KG1 (cell line): ENCODE measurements at places on chromosomes 4 and X.

DNA sequence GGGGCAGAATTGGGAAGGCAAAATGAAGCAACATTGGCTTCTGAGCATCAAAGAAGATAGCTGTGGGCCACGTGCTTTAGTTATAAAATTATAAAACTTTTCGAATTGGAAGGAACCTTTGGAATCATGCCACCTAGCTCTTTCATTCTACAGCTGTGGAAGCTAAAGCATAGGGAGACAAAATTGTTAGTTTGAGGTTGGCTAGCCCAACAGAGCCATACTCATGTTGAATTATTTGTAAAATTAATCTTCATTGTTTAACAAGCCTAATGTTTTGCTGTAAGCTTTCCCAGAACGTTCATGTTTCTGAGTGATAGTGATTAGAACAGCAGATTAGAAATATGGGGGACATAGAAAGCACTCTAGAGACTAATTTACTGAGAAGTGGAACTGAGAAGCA, 35.9 kb downstream of the HHIP start:
- DNase-seq, result no peak

DNA sequence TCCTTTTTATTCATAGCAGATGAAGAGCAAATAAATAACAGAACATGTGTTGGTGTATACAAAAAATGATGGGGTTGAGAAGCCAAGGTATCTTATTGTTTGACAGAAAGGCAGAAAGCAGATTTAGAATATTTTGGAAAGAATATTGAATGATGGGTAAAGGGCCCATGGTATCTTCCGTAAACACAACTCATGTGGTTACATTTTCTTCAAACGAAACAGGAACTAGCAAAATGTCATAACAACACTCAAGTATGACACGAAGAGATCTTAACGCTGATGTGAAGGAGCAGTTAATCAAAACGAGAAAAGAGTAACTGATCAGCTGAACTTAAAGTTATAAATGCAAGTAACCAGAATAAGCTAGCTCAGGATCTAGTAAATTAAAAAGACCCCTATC, 195.7 kb upstream of the GK2 start:
- DNase-seq, result no peak

- no peak for DNase-seq
Observed at GRCh38 chr4:19721587-19721986, 530.1 kb upstream of the SLIT2 start.

- no peak for DNase-seq
Observed at GRCh38 chrX:1334854-1335253, 1.7 kb upstream of the IL3RA start.

DNA sequence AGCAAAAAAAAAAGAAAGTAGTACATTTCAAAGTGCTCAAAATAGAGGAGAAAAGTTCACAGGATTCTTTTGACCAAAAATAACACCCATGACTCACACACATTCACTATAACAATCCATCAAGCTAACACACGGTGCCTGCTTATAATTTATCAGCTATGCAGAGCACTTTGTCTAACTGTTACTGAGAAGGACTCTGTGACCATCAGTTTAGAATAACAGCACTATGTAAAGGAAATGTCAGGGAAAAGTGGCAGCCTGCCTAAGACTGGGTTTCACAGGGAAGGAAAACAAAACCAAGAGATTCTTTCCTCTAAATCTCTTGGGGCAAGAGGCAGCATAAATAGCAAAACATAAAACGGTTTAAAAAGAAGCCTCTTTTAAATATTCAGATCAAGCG, 54.8 kb downstream of the CCDC149 start:
- DNase-seq, result no peak
